ENCODE measurements at places on chromosomes 12 and 14.

GRCh38 chr12:71566655-71567054 lies 97.0 kb downstream of the ZFC3H1 start:
- DNase-seq, result no peak

DNA sequence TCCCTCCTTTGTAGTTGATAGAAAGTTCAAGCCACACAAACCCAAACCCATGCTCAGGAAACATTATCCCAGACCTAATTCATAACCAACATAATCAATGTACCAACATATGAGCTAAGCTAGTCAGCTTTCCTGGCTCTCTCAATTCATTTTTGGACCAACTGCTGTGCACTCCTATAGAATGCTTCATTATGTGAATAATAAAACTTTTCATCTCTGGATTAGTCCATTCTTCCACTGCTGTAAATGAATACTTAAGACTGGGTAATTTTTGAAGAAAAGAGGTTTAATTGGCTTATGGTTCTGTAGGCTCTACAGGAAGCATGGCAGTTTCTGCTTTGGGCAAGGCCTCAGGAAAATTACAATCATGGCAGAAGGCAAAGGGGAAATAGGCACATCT lies 651.9 kb downstream of the RERGL start:
- DNase-seq, result no peak

GRCh38 chr12:191541-191940 lies 22.4 kb downstream of the SLC6A12 start:
- no peak for DNase-seq

DNA sequence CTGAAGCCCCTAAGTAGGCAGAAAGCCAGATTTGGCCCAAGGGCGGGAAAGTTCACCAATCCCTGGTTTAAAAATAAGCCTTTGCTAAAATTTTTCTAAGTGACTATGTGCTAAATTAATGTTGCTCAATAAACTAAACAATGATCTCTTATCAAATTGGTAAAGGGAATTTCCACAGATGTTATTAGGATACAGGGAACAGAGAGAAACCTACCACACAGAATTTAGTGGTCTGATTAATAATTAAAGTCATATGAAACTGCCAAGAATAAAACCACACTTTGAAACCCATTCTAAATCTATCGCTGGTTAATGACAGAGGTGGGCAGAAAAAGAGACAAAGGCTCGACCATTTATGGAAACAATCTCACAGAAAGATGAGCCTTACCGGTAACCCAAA lies 22.0 kb downstream of the ANAPC5 start:
- DNase-seq, result no peak

GRCh38 chr12:53617700-53618099 lies 8.5 kb downstream of the ATF7 start:
- no peak for DNase-seq

All from NK-92 treated with Interleukin-12 subunit alpha and Interleukin-12 subunit beta, amount 100 ng/mL, for 24 hours (cell line).